ENCODE measurements at places on chromosomes 12 and 14.

- no peak for DNase-seq
These were observed 228.9 kb upstream of the CAND1 start for GRCh38 chr12:67039995-67040860.

GRCh38 chr12:69913526-69913925 is 88.5 kb downstream of the MYRFL start:
- DNase-seq = no peak

DNA sequence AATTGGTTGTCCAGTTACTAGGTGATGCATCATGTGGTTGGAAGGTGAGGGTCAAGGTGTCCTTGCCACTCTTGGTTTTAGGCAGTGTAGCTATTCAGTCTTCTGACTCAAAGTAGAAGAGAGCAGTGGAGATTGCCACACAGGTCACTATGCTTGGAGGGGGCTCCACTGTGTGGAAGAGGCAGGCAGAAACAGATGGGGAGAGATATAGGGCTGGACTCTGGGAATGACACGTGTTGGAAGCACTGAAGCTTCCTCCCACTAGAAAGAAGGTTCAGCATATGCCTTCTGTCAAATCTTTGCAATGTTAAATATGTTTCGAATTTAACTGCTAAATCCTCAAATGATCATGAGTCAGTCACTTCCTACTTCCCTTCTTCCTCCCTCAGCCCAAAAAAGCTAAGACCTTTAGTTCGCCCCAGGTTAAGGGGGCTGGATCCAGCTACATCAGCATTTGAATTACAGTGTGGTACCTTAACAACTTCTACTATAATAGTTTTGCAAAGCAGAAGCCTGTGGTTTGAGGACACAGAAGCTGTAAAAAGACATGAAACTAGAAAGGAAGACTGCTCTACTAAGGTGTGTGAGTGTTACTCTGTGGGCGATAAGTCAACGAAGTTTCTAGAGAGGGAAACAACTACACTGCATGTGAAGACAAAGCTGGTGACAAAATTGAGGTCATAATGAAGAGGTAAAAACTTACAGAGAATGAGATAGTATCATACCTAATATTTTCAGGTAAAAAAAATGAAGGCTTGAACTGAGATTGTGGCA is 228.0 kb downstream of the NELL2 start:
- DNase-seq = no peak

GRCh38 chr12:124636138-124636978 is 68.9 kb upstream of the NCOR2 start:
- peak; percentile 45 for DNase-seq

DNA sequence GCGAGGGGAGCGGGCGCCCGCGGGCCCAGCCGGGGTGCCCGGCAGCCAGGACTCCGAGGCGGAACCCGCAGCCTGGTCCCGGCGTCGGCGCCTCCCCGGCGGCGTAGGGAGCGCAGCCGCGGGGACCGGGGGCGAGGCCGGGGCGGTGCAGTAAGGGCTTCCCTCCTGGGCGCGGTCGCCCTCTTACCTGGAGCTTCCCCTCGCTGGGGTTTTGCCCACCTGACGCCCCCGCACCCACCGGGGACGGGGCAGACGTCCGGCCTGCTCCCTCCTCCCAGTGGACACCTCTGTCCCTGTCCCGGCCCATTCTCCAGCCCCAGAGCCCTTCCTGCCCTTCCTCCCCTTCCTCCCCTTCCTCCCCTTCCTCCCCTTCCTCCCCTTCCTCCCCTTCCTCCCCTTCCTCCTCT is 413 bp upstream of the TUBA1C start:
- peak; percentile 32 for DNase-seq

DNA sequence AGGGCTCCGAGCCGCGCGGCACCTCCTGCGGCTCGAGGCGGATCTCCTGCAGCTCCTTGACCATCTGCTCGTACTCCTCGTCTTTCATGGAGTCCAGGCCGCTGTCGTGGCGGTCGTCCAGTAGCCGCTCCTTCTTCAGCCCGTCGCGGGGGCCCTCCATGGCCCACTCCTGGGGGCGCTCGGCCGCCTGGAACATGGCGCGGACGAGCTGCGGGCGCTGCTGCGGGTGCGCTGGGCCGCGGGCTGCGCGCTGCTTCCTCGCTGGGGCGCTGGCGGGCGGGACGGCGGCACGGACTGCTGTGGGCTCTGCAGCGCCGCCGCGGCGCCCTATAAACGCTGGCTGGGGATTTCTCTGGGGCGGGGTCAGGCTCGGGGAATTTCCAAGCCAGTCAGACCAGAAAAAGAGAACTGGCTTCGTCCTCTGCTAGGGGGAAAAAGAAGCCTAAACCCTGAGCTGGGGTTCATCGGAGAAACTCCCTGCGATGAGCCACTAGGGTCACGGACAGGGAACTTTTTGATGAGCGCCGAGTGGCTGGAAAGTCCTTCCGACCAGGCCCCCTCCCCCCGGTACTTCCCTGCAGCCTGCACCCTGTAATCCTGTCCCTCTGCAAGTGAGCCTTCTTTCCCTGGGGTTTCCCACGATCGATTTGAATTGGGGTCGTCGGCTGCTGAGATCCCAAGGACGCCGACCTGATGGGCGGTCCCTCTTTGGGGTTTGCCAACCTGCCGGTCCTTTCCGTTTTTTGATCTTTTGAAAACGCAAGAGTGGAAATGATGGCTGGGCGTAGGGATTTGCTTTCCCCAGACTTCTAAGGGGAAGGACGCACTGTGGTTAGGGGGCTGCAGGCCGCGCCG is at the start of gene NFKBIA:
Gene NFKBIA (minus strand): TSS at position 301 of the 855 bp plus-strand sequence. CDS start 105 bp downstream, at position 196.
- DNase-seq = peak; percentile 91

GRCh38 chr12:121918679-121919038 is 267 bp downstream of the CFAP251 start:
- DNase-seq = no peak

GRCh38 chr14:100662879-100663760 is 63.6 kb upstream of the DLK1 start:
- DNase-seq = peak; percentile 34

- no peak for DNase-seq
These were observed 199.9 kb upstream of the PWP1 start for GRCh38 chr12:107485731-107486130.

DNA sequence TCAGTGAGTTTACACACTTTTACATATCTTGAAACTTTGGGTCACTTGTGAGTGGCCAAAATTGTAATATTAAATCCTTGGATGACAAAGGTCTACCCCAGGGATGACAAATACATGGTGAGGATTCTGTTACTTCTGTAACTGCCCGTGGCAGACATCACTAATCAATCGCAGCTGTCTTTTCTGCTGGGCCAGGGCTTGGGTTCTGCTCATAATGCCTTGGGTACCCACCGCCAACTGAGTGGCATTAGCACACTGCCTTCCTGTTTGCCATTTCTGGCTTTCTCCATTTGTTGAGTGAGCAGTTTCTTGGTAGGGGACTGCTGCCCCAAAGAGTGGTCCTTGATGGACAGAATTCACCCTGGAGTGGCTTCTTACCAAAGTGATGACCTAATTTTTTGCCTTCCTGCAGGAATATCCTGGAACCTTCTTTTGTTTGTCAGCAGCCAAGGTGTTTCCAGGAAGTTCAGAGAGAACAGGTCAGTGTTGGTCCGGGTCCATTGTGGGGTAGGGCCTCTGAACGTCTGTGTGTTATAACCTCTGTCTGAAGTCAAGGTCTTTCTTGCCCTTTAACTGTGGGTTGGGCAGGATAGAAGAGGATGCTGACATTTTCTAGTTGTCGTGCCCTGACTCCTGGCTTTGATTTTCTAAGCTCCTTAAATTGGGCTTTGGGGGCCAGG is 6.2 kb downstream of the TSPAN9 start:
- DNase-seq = no peak

GRCh38 chr14:23829736-23830471 is 123.7 kb upstream of the DHRS4 start:
- no peak for DNase-seq

DNA sequence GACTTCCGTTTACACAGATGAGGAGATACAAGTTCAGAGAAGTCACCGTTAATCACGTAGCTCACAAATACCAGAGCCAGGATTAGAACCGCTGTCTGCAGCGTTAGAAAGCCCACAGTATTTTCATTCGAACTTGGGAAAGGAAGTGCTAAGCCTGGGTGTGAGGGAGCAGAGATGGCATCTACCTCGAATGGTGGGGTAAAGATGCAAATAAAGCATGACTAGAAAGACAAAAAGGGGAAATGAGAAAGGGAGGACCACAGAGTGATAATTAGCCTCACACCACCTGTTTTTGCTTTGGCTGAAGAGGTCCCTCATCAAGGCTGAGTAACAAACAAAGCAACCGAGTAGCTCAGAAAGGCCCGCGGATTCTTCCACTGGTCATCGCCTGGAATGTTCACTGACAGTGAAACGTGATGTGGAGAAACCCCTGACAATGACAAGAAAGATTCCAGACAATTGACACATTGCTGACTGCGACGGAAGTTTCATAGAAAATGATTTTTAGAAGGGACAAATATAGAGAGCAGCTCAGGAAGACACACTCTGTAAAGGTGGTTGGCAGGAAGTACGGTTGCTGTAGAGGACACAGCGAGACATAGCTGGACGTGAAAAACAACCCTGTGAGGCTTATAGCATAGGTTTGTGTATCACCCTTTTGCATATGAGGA is 31.5 kb upstream of the BHLHE41 start:
- DNase-seq = no peak

DNA sequence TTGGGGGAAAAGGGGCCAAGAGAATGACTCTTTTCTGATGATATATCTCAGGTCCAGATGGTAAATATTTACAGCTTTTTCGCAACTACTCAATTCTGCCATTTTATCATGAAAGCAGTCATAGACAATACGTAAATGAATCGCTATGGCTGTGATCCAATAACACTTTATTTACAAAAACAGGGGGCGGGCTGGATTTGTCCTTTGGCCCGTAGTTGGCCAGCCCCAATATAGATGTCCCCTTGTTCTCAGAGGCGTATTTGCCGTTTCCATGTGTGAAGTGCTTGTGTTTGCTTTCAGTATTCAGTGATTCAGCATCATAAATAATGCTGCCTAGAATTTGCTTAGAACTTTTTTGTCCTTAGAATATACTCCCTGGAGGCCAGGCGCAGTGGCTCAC is 77.2 kb downstream of the CCDC92 start:
- no peak for DNase-seq

- DNase-seq = no peak
These were observed at the start of gene PALS1 for GRCh38 chr14:67241411-67242167. TSS of gene PALS1 (plus strand) at chr14:67241435. CDS start at chr14:67279171, 37,736 bp downstream.

- DNase-seq = peak; percentile 10
These were observed 6.9 kb downstream of the PABPN1 start for GRCh38 chr14:23327947-23328744.

GRCh38 chr14:49106741-49107667 is 479.2 kb downstream of the RPS29 start:
- DNase-seq = no peak

GRCh38 chr14:22427771-22428231 is 161.2 kb downstream of the DAD1 start:
- DNase-seq = no peak

DNA sequence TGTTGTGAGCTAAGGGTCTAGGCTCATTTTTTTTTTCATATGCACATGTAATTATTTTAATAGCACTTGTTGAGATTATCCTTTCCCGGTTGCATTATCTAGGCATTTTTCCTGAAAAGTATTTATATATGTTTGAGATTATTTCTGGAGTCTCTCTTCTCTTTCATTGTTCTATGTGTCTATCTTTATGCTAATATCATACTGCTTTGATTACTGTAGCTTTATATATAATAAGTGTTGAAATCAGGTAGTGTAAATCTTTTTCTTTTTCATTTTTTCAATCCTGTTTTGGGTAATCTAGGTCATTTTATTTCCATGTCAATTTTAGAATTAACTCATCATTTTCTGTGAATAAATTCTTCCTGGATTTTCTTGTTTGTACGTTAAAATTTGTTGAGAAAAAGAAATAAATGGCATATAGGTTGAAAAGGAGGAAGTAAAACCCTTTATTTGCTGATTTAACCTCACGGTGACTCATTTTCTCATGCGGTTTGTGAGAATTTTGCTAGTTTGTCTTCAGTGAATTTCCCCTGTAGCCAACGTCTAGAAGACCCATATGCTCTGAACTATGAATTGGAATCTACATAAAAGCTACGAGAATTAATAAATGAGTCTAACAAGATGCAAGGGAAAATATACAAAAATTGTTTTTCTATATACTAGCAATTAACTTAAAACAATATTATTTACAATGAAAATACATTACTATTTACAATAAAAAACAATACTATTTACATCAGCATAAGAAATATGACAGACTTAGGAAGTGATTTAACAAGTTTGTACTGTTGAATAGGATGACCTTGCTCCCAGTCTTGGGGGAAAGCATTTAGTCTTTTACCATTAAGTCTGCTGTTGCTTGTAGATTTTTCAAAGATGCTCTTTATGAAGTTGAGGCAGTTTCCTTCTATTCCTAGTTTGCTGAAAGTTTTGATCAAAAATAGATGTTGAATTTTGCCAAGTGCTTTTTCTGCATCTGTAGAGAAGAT is 105.0 kb downstream of the SNAPC1 start:
- DNase-seq = no peak

DNA sequence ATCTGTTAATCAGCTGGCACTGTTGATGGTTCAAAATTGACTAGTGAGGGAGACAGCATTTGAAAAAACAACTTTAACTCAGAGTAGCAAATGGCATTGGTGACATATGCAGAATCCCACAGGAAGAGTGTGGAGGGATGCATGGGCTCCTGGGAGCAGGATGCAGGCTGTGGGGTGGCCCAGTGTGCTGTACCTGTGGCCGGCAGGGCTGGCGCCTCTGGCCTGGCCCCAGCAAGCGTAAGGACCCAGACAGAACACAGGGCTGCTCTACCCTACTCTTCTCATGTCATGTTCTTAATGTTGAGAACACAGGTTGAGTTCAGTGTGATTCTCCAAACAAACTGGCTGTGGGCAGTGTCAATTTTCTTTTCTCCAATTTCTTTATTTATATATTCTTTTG is 33.4 kb downstream of the DDX51 start:
- no peak for DNase-seq

DNA sequence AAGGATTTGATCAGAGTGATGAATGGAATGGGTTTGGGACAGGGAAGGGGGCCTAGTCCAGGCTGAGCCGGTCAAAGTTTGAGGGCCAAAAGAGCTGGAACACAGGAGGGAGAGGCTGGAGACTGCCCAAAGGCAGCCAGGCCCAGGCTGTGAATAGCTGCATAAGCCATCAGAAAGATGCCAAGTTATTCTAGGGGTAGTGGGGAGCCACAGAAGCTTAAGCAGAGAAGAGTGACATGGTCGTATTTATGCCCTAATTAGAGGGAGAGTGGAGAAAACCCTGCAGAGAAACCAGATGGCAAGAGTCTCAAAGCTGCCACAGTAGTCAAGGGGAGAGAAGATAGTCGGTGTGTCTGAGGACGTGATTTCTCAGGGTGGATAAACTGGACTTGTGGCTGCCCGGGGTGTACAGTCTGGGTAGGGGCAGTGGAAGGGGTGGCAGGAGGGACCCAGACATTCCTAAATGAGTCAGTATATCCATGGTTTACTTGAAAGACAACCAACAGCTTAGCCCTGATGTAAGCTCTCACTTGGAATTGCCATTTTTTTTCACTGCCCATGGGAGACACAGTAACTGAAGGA is 99.2 kb downstream of the PRICKLE1 start:
- no peak for DNase-seq

Measured in stimulated activated naive CD4-positive, alpha-beta T cell (primary cell).